NCI-H2227 treated with DMSO at 0.1 percent for 48 hours (cell line): ENCODE measurements at places on chromosomes 5 and 9.

GRCh38 chr9:125932746-125933455 is 185.7 kb downstream of the PBX3 start:
- DNase-seq = no peak

DNA sequence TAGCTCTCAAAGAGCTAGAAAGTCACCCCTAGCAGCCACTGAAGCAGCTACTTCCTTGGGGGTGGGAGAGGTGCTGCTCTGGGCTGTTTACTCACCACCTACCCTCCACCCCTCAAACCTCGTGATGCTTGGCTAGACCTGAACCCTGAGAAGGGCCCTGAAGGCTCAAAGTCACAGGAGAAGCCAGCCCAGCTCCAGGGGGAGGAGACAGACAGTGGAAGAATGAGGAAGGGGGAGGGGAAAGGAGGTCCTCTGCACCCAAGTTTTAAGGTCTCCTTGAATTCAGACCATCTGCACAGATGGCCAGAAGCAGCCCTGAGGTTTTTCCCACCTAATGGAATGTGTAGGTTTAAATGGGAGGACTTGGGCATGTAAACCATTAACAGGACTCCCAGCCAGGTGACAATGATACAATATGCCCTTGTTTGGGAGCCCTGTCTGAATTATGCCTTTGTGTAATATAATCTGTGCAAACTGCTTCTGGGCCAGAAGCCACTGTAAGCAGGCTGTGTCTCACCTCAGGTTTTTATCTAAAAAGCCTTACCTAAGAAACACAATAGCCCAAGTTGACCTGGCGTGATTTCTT is 180.5 kb downstream of the PIK3R1 start:
- no peak for DNase-seq

GRCh38 chr9:21244836-21245235 is 5.0 kb upstream of the IFNA14 start:
- no peak for DNase-seq

DNA sequence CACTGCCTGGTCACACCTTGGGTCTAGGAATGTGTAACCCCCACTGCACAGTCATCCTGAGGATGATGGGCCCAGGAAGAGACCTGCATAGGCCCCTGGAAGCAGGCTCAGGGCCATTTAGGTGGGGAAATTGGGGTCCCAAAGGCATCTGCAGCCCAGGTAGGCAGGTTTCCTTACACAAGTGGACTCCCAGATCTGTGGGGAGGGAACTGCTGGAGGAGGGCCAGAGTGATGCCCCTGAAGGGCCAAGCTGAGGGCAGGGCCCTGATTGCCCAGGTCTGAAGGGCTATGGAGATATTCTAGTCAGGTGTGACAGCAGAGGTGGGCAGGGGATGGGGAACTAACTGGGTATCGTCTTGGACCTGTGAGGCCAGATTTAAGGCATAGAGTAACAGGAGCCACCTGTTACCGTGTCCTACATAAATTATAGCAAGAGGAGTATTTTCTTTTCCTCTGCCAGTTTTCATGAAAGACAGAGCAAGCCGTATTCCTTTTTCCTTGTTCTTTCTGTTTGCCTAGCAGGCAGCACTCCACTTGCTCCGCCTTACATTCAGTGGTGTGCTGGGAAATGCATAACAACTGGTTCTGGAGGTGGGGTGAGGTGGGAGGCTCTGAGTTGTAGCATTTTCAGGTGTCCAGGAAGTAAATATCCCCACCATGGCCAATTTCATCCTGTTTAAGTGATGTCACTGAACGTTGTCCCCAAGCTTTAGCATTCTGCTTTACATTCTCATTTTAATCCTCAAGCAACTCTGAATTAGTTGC is 41.3 kb downstream of the PPARGC1B start:
- no peak for DNase-seq

DNA sequence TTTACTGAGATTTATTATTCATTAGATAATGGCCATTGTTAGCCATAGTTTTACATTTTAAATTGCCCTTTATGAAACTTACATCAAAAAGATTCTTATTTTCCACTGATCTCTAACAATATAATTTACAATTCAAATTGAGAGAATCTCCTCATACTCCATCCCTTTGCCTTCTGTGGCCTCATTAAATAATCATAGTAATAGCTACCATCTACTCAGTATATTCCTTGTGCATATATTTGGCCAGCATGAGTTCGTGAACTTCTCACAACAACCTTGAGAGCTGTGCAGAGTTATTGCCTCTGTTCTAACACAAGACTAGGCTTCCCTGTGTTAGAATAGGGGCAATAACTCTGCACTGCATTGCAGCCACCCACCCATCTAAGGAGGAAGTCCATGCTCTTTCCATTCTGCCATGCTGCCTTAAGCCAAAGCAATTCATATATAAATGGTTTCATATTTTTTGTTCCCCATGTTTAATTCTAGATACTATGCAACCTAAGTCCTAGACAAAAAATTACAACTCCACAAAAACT is 99.1 kb downstream of the ADAMTSL1 start:
- no peak for DNase-seq

GRCh38 chr5:59328709-59329296 is 564.7 kb downstream of the PDE4D start:
- DNase-seq = no peak

- DNase-seq = no peak
Measured at GRCh38 chr9:21862871-21863270, 60.4 kb downstream of the MTAP start.

DNA sequence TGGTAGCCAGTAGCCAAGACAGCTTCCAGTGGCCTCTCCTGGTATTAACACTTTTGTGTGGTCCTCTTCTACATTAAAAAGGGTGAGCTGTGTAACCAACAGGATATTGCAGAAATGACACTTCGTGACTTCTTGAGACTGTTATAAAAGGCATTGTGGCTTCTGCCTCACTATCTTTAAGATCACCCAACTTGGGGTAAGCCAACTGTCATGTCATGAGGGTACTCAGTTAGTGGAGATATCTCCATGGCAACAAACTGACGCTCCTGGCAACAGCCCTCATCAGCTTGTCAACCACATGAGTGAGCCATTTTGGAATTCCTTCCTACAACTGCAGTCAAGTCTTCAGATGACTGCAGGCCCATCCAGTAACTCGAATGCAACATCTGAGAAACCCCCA is 121.7 kb downstream of the DEPDC1B start:
- DNase-seq = no peak

DNA sequence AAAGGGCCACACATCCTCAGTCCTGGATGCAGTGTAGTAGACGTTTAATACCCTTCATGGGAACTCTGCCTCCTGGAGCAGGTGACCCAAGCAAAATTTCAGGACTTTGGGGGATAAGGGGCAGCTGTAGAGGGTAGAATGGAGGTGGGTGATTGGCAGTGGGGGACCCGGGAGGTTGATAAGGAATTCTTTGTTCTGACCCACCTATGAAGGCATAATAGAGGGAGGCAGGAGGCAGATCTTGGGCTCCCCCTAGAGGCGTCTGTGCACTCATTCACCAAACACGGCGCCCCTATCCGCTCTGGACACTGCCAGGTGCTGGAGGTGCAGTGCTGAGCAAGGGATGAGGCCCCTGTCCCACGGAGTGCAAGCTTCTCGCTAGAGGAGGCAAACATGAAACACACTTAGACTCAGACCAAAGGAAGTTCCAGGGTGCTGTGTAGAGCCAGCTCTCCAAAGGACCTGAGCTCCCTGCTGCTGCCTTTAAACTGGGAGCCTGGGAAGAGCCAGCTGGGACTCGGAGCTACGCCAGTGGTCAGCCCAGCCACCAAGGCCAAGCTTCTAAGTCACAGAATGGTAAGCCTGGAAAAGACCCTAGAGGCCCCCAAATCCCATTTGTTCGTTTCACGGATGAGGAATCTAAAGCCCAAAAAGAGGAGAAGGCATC is 7.7 kb downstream of the IL17B start:
- DNase-seq = peak; percentile 16

- DNase-seq = no peak
Measured at GRCh38 chr5:174284873-174285272, 239.4 kb downstream of the NSG2 start.

DNA sequence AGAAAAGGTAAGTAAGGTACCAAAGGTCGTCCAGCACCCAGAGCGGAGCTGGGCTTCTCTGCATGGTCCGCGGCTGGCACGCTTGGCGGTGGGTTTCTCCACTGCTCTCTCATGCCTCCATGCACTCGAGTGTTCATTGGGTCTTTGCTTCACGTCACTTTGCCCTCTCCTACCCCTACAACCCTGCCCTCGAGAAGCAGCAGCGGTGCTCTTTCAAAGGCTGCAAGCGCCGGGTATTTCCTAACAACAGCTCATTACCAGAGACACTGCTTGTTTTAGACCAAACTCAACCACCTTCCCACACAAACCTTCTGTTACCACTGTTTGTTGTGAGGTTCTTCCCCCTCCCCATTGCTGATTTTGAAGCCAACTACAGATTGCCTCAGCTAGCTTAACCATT is 21.5 kb upstream of the ZBTB34 start:
- DNase-seq = no peak

GRCh38 chr5:149386166-149386565 is 7.1 kb upstream of the IL17B start:
- DNase-seq = no peak

GRCh38 chr9:21402386-21403251 is 6.3 kb upstream of the IFNA8 start:
- no peak for DNase-seq

DNA sequence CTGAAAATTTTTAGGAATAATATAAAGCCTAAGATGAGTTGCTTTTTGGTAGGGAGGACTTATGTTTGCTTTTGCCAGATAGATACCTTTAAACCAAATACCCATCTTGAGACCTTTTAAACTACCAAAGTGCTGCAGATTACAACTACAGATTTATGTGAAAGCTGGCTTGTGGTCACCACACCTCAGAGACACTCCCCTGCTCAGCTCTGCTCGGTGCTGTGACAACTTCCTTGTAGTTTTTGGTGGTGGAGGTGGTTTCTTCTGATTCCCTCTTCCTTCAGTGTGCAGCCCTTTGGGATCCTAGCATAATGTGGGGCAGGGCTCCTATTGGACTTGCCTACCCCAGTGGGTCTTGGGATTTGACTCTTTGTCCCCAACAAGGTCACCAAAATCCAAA is 29.2 kb downstream of the GARNL3 start:
- DNase-seq = no peak

DNA sequence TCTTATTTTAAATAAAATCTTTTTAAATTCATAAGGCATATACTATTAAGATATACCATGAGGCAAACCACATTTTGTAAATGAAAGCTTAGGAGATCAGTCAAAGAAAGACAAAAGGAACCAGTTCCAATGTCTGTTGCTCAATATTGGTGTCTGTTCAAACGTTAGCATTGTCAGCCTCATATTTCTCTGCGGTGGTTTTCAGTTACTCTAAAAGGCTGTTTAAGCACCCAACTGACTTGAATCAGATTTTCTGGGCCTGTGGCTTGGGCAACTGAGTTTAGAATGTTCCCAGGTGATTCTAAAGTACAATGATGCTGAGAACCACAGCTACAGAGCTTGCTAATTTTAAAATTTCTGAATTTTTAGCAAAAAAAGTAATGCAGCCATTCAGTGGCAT is 166.3 kb upstream of the KIF2A start:
- DNase-seq = no peak

DNA sequence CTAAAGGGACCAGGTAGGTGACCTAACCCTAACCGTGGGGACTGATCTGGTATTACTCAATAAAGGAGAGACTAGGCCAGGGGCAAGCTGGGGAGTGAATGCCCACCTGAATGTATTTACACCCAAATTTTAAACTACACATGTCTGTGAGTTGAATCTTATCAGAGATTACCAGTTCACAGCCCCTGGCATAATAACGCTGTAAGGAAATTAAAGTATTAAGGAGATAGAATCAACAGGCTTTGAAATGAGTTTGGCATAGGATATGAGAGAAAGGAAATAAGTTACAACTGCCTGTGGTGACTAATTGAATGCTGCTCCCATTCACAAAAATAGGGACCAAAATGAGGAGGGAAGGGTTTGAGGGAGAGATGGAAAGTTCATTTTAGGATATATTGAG is 593.3 kb downstream of the CSNK1G3 start:
- no peak for DNase-seq

- DNase-seq = no peak
Measured at GRCh38 chr9:68998385-68998784, 15.5 kb downstream of the PRKACG start.

DNA sequence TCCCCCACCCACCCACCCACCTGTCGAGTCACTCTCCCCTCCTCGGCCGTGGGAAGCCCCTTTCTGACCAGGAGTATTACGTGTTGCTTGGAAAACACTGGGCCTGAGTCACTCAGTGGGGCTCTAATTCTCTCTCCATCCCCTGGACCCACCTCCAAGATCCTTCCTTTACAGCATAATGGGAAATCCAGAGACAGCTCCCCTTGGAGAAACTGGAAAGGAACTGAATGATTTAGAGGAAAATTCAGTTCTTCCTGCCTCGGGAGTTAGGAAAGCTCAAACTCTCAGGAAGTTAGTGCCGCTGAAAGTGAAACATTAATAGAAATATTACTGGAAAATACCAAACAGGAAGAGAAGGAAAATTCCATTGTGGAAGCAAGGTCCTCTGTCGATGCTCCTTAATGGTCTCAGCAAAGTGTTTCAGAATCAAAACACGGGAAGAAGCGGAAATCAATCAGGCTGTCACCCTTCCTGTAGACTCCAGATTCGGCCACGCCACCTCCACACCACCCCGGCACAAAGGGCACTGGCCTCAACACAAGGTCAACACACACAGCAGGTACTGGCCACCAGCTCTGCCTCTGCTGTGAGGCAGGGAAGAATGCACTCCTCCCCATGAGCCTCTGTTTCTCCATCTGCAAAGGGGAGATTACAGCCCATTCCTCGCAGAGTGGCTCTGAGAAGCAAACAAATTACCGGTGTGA is 9.6 kb downstream of the SHB start:
- DNase-seq = no peak

- no peak for DNase-seq
Measured at GRCh38 chr9:1007312-1007711, 30.9 kb downstream of the DMRT3 start.

GRCh38 chr5:140020601-140021177 is 22.4 kb downstream of the NRG2 start:
- no peak for DNase-seq

DNA sequence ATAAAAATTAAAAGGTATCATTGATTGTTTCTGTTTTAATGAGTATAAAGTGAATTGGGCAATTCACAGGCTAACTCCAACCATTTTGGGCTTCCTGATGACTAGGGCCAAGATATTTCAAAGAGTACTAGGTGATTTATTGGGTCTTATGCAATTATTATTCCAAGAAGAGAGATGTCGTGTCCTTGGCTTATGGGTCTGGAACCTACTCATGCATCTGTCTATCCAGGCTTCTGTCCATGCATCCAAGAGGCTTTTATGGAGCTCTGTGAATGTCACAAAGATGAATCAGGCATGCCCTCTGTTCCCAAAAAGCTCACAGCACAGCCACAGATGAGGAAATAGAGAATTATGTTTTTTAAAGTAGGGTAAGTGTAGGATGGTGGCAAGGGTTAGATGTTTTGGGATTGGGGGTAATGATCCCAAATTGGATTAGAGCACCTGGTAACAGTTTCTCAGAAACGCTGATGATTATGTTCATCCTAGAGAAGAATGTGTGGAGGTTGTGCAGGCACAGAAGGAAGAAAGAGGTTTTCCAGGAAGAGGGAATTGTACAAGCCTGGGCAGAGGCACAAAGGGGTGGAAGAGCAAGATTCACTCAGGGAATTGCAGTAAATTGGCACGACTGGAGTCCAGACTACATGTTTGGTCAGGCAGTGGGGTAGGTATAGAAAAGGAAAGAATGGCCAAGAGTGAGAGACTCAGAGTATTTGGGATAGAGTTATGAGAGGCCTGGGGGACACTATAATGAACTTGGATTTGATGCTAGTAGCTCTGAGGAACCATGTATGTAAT is 83.0 kb upstream of the TNC start:
- DNase-seq = no peak

- no peak for DNase-seq
Measured at GRCh38 chr9:23555851-23556250, 270.2 kb downstream of the ELAVL2 start.
